Left kidney (tissue), 8 donors: ENCODE measurements at places on chromosomes 12 and 14. TPM values are rescaled to one million over a fixed set of nuclear protein-coding genes. Genes with fewer than 3 reads are reported as not detected.

DNA sequence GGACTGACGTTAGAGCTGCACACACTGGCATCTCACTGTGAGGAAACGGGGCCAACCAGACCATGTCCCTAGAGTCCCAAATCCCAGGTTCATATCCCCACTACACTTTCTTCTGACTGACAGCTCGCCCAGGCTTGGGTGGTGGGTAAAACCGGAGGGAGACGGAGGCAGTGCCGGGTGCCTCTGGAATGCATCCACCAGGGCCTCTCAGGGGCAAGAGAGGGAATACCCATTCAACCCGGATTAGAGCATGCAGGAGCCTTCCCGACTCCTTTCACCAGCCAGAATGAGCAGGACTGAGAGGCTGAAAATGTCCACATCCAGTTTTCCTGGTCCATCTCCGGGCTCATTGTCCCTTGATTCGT is 297.2 kb downstream of the ADGRD1 start:
- no peak for DNase-seq

The PNP gene
- 74.1 TPM for polyA plus RNA-seq

DNA sequence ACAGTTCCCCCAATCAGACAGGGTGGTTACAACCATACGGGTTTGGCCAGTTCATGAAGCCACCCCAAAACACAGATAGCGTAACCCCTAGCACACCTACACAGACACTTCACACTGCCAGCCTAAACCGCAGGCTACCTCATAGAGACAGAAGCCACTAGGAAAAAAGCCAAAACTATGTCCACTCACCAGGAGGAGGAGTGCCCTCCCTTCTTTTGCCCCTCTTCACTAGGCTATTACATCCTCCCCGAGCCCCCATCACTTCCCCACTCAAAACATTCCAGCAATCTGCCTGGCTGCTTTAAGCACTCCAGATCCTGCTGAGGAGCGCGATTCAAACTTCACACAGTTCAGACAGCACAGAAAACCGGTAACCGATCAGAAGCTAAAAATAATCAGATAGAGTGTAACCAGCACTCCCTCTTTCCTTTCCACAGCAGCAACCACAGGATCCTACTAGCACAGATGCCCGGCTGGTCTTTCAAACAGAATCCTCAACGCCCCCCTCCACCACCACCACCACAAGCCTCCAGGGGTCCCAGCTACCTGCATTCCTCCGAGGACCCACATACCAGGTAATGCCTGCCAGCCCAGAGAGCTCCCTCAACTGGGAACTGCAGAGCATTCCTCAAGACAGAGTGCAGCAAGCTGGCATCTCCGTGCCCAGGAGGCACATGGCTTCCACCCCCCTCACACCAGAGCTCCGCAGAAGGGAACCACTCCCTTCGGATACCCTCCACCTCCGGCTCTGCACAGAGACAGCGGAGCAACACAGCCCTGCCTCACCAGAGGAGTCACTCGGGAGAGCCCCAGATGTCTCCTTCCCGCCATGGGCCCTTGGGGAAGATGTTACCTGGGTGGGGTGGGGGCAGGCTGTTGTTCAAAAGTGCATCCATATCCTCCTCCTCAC is 1.5 kb downstream of the CHD4 start:
- DNase-seq, result no peak

DNA sequence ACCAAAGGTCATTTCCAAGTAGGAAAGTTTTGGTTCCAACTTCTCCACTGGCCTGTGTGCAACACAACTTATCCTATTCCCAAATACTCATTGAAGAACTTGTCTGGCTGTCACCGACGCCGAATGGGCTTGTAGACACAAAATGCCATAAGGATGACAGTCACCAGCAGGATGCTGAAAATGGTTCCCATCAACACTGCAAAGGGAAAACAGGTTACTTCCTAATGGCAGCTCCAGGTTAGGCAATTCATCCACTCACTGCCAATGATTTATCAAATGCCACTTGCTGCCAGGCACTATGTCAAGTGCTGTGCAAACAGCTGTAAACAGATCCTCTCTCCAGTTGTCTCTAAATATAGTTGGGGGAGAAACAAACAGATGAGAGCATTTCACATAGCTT is 6.1 kb downstream of the C12orf76 start:
- no peak for DNase-seq

DNA sequence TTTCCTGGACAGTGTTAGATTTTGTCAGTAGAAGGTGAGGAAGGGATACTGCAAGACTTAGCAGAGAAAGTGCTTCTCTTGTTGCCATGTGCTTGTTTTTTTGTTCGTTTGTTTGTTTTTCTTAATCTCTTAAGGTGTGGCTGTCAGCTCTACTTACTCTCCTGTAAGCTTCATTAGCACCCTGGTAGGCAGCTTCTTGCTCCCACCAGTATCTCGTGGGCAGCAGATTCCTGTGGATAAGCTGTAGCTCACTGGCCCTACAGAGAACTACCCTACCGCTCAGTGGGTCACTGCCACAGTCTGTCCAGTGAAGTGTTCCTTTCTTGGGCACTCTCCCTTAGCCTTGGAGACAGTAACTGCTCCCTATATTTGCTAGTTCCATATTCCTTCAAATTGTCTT is 30.1 kb downstream of the VRK1 start:
- DNase-seq, result no peak

GRCh38 chr12:61750604-61751003 is 509.6 kb upstream of the USP15 start:
- no peak for DNase-seq

DNA sequence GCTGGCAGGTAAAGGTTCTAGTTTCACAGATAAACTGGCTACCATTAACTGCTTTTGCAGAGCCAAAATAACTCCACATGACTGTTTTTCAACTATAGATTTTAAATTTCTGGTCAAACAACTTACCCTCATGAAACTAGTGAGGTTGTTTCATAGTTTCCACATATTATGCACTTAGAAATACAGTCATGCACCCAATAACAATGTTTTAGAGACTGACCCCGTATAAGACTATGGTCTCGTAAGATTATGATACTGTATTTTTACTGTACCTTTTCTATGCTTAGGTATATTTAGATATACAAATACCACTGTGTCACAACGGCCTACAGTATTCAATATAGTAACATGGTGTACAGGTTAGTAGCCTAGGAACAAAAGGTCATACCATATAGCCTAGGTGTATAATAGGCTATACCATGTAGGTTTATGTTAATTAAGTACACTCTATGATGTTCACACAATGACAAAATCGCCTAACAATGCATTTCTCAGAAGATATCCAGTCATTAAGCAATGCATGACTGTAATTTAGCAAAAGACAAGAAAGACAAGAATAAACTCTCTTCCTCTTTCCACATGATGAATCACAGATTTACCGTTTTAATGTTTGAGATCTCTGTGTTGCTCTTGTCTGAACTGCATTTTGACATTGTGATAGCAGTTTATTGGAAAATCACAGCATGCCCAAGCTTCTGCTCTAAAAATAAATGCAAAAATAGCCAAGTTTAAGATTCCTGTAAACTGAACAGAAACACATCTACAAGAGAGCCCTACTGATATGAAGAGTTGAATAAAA is 17.1 kb downstream of the DICER1 start:
- DNase-seq, result no peak

The KRT6C gene
- not detected for polyA plus RNA-seq

DNA sequence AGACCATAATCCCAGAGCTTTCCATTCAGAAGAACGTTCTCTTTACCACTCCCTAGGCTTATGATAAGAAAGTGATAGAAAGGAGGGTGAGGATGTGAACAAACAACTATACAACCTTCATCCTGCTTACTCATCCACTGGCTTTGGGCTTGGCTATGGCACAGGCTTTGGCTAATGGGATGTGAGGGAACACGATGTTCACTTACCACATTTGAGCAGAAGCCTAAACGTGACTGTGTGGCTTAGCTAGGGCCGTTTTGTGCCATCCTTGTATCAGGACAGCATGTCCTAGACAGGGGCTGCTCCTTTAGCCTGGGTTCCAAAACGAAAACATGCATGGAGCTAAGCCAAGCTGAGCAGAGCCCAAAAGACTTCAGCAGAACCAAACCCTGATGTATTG is 118.6 kb upstream of the CCDC175 start:
- DNase-seq, result no peak

DNA sequence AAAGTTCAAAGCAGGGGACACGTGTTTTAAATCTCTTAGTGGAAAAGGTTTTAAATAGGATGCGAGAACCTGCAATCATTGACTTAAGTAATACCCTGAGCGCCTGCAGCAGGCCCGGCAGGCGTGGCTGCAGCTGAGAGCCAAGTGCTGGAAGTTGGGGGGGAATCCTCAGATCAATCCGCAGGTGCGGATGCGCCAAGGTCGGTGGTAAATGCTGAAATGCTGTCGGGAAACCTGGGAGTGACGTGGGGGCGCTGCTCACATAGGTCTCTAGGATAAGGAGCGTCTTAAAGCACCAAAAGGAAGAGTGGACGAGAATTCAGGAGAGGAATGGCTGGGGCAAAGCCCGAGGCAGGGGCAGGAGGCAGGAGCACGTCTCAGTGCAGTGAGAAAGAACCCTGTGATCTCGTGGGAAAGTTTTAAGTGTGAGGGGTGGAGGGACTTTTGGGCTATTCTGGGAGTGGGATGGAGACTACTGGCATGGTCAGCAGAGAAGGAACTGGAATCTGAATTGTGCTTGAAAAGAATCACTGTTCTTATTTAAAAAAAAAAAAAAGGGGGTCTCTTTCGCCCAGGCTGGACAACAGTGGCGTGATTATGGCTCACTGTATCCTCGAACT is 883 bp upstream of the CDCA4 start:
- DNase-seq, result peak; percentile 46

The SELPLG gene
- polyA plus RNA-seq, result 1.3 TPM

The HSPA2 gene
- 13.4 TPM for polyA plus RNA-seq

DNA sequence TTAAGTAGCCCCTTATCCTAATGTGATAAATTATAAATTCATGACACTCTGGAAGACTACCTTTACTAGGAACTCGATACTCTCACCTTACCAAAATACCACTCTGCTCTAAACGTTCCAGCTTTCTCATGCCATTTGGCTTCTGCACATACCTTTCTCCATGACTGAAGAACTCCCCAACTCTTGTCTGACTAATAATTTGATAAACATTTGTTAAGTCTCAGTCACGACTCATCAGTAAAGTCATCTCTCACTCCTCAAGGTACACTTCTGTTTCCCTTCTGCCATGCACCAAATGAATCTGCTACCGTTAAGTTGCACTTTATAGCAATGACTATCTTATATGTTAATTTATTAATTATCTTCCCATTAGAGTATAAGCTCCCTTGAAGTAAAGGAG is 498.3 kb upstream of the NOVA1 start:
- no peak for DNase-seq

The PLEKHG7 gene
- polyA plus RNA-seq, result 0.68 TPM

GRCh38 chr14:74713395-74713735 is 421 bp downstream of the FCF1 start:
- DNase-seq, result no peak

- no peak for DNase-seq
Measured at GRCh38 chr12:116922194-116922897, 11.6 kb downstream of the FBXW8 start.

The PLEKHA5 gene
- polyA plus RNA-seq, result 123 TPM

DNA sequence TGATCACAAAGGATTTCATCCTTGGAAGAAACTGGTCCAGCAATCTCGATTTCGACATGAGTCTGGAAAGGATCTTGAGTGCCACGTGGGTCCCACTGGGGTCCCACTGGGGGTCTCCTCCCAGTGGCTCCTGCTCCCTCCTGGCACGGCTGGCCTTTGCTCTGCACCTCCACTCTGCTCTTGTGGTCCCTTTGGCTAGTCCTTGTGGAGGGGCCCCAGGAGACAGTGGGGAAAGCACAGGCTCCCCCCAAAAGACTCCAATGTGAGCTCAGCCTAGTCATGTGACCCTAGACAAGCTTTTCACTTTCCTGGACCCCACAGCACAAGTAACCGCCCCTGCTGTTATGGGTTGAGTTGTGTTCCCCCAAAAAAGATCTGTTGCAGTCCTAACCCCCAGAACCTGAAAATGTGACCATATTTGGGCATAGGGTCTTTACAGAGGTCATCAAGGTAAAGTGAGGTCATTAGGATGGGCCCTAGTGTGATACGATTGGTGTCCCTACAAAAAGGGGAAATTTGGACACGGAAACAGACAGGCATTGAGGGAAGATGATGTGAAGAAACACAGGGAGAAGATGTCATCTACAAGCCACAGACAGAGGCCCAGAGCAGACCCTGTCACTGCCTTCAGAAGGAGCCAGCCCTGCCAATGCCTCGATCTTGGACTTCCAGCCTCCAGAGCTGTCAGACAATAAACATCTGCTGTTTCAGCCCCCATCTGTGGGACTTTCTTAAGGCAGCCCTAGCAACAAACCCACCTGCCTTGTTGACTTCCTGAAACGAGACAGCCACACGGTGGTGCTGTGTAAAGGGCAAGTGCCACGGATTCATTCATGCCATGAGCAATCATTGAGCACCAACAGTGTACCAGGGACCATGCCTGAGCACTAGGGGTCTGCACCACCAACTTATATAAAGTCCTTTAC is 23.8 kb upstream of the PPP2R5C start:
- no peak for DNase-seq

DNA sequence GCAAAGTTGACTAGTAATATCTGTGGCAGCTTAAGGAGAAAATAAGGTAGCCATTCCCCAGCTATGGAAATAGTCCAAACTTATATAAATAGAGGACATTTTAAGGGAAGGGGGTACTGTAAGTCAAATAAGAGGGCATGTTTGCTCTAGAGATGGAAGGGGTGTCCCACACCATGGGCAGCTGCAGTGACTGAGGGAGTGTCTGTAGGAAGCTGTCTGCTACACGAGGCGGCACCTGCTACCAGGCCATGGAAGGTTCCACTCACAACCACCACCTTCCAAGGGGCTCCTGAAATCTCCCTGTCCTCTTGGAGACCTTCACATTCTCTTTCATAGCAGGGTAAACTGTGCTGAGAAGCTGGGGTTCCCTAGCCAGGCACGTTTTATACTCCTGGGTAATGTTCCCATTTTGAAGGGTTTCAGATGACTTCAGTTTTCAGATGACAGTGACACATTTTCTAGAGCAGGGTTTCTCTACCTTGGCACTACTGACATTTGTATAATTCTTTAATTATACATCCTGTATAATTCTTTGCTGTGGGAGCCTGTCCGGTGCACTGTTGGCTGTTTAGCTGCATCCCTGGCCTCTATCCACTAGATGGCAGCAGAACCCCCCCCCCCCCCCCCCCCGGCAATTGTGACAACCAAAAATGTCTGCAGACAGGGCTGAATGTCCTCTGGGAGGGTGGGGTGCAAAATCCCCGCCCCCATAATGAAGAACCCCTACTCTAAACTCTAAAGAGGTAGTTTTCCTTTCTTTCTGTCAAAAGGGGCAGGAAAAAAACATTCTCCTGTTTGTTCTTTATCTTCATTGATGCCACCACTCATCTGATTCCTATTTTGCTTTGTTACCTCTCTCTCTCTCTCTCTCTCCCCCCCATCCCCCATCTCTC is 11.6 kb upstream of the SMCO2 start:
- no peak for DNase-seq

The FZD10 gene
- 3.2 TPM for polyA plus RNA-seq

The LRCOL1 gene
- polyA plus RNA-seq, result 2.4 TPM

GRCh38 chr12:57158665-57159064 is 11.2 kb upstream of the LRP1-AS start:
- DNase-seq, result no peak

DNA sequence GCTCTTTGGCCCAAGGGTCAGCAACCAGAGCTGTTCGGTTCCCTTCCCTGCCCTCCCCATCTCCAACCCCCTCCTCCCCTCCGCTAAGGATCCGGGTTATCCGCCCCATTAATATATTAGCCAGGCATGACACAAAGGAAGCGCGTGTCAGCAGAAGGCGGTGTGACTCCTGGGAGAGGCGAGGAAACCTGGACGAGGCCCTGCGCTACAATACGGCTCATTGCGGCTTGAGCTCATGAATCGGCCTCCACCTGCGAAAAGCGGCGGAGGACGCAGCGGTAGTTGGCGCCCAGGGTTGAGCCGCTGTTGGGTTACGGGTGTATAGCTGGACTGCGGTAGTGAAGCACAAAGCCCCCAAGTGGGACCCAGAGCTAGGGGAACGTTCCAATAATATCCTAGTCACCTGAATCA is 9.9 kb downstream of the FOXA1 start:
- DNase-seq, result no peak

The NTS gene
- polyA plus RNA-seq, result 4.1 TPM
